Caki2 (cell line): ENCODE measurements at places on chromosomes 12 and 14. TPM values are rescaled to one million over a fixed set of nuclear protein-coding genes. Genes with fewer than 3 reads are reported as not detected.

Gene SERPINA3
- total RNA-seq = 0.64 TPM in 1 of 2 replicates, not detected in the other

Gene CPSF6
- total RNA-seq = 35.7 and 38.7 TPM in 2 replicates

Gene AICDA
- total RNA-seq = 0.84 and 27.6 TPM in 2 replicates

Gene SLC25A21
- 1.3 and 1.9 TPM in 2 replicates for total RNA-seq

Gene SPTB
- total RNA-seq = 0.17 TPM in 1 of 2 replicates, not detected in the other

Gene CELA1
- total RNA-seq = not detected in 2 replicates

Gene PLEKHA5
- 12.6 and 15.7 TPM in 2 replicates for total RNA-seq

Gene HSPB8
- total RNA-seq = 13.0 and 23.5 TPM in 2 replicates

Gene MYH7
- not detected in 2 replicates for total RNA-seq

Gene WNT1
- total RNA-seq = not detected in 2 replicates
